ENCODE measurements at places on chromosomes 2 and 18.

DNA sequence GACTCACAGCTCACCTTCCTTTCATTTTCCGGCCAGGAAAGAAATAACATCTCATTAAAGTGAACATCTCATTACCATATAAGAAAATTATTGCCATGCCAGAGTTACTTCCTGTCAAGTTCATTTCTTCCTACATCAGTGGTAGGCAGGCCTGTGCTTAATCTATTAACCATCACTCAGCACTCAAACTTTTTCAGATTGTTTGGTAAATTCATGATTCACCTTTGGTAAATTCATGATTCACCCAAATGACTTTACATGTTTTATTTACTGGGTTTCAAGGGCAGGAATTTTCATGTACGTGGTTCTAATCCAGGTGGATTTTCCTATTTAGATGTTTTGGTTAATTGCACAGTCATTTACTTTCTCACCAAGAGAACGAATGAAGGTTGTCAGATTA, 116.5 kb downstream of the CSRNP3 start:
- no peak for DNase-seq

GRCh38 chr2:8158711-8159110, 523.1 kb upstream of the ID2 start:
- DNase-seq, result no peak

GRCh38 chr2:8236391-8236790, 445.5 kb upstream of the ID2 start:
- DNase-seq, result no peak

DNA sequence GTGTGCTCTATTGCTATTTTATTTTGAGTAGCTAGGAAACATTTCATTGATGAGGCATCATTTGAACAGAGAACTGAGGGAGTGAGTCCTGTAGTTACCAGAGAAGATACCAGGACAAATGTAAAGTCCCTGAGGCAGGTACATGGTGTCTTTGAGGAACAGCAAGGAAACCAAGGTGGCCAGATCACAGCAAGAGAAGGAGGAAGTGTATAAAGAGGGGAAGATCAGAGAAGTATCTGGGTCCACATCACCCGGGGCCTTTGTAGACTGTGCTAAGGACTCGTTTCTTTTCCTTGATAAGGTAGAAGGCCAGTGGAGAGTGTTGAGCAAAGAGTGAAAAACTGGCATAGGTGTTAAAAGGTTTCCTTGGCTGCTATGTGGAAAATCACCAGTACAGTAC, 34.8 kb upstream of the PLB1 start:
- DNase-seq, result no peak

GRCh38 chr2:64652231-64653108, 1.2 kb downstream of the SERTAD2 start:
- peak; percentile 34 for DNase-seq

DNA sequence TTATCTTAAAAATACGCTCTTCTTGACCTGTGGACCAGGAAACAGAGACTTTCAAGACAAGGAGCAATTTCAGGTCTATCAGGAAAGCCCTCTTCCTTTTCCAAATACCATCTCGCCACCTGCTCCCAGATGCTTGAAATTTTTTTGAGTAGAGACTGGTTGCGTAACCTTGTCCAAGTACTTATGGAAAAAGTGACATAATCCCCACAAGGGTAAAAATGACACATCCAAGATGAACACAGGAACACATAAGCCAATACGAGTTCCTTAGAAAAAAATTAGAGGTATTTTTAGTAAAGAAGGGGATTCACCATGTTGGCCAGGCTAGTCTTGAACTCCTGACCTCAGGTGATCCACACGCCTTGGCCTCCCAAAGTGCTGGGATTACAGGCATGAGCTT, 1.8 kb downstream of the SERPINB13 start:
- DNase-seq, result no peak

GRCh38 chr2:226077031-226077430, 677.5 kb downstream of the NYAP2 start:
- no peak for DNase-seq

GRCh38 chr2:146240391-146240790, 1604.4 kb upstream of the ACVR2A start:
- no peak for DNase-seq

GRCh38 chr2:75268112-75268511, 68.8 kb upstream of the TACR1 start:
- DNase-seq, result no peak

- no peak for DNase-seq
Observed at GRCh38 chr18:44536619-44537018, 144.1 kb upstream of the SETBP1 start.

DNA sequence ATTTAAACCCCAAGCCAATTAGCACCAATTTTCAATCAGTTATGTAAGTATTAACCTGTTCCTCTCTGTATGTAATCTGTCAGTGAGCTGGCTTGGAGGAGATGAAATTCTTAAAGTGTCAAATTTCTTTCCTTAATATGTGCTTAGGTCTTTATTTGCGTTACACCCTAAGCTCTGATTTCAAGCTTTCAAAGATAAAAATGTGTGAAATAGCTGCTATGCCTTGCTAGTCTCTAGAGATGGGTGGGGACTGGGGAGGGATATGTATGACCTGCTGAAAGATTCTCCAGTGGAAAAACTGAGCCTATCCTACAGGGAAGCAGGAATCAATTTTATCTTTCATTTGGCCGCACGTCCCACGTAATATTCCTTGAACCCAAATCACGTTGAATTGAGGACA, 264.5 kb downstream of the RND3 start:
- DNase-seq, result no peak

GRCh38 chr18:22703883-22704585, 229.1 kb upstream of the RBBP8 start:
- no peak for DNase-seq

- DNase-seq, result no peak
Observed at GRCh38 chr2:47655563-47655880, 127.4 kb upstream of the MSH6 start.

GRCh38 chr2:182038576-182038975, 52.9 kb downstream of the PPP1R1C start:
- no peak for DNase-seq

- no peak for DNase-seq
Observed at GRCh38 chr2:38438133-38438882, 61.2 kb upstream of the ATL2 start.

GRCh38 chr2:229370509-229370908, 99.4 kb upstream of the PID1 start:
- DNase-seq, result no peak

DNA sequence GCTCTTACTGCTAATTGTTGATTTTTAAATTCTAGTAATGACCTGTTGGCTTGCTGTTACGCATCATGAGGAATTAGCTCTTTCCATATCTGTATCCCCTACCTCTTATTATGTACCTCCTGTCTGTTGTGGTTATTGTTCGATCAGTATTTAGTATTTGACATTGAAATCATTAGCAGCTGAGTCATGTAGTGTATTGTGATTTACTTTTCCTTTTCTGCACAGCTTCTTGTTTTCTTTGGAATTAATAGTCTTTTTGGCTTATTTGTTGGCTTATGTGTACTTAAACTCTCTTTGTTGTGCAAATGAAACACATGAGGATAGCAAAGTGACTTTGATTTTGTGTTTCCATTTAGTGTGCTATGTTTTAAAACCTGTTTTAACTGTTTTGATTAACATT, 4.3 kb downstream of the EPB41L5 start:
- no peak for DNase-seq

- DNase-seq, result no peak
Observed at GRCh38 chr2:105494683-105495425, 96.0 kb upstream of the FHL2 start.

DNA sequence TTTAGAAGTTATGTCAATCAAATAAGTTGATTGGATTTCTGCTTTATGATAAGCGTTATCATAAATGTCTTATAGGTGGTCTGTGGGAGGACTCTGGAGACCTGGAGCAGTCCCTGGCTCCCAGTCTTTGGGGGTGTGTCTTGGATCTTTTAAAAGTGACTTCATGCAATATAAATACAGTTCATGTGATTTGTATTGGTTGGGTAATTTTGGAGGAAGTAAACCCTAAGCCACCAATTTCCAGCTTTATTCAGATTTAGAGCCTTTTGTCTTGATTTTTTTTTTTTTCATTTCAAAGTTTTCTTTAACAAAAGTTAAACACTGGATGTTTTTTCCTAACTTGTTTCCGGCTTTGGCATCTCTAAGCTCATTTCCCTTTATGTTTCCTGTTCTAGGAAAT, 68.8 kb downstream of the MAP4K4 start:
- no peak for DNase-seq

- DNase-seq, result no peak
Observed at GRCh38 chr2:11777066-11777782, 30.8 kb downstream of the LPIN1 start.

- DNase-seq, result no peak
Observed at GRCh38 chr2:230925879-230926765, 1.1 kb upstream of the GPR55 start.

DNA sequence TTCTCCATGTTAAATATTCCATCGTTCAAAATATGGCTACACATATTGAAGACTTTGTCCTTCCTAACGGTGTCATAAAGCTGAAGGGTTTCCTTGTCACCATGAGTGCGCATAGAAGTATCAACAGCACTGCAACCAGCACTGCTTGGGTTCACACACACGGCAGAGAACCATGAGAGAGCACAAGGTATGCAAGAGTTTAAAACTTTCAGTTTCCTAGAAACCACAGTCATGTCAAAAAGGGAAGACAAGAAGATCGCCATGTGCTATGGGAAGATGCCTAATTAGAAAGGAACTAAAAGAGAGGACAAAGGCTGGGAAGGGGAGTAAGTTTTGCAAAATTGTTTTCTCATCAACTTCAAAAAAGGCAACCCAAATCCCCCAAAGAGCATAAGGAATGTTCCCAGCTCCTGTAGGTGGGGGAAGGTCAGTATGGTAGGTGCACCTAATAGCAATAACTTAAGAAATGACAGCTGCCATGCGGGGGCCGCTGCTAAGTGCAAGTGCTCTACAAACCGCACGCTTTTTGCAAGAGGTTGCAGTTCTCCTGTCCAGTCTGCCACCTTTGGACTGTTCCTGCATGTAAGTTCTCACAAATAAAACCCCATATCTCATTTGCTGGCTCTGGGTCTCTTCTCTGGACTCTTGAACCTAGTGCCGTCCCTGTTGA, 136.8 kb downstream of the TMEM163 start:
- DNase-seq, result no peak

GRCh38 chr2:3292416-3292815, 85.2 kb downstream of the EIPR1 start:
- no peak for DNase-seq

All from SIG-M5 (cell line).